Naive B cell (primary cell): ENCODE measurements at places on chromosomes 2 and 18. TPM values are rescaled to one million over a fixed set of nuclear protein-coding genes. Genes with fewer than 3 reads are reported as not detected.

FRZB gene
- not detected for polyA plus RNA-seq

TRABD2A gene
- polyA plus RNA-seq: 8.8 TPM

SP140 gene
- 88.7 TPM for polyA plus RNA-seq

TANC1 gene
- polyA plus RNA-seq: not detected

MC4R gene
- polyA plus RNA-seq: not detected

SERPINB10 gene
- polyA plus RNA-seq: not detected

SOX11 gene
- polyA plus RNA-seq: not detected

CNGA3 gene
- not detected for polyA plus RNA-seq

HOXD12 gene
- not detected for polyA plus RNA-seq

ITGA6 gene
- 0.46 TPM for polyA plus RNA-seq

TRIM54 gene
- polyA plus RNA-seq: not detected

CAPN14 gene
- 1.3 TPM for polyA plus RNA-seq

ABHD1 gene
- not detected for polyA plus RNA-seq

TMEM200C gene
- not detected for polyA plus RNA-seq

CXCR4 gene
- polyA plus RNA-seq: 1,969 TPM

REG3A gene
- polyA plus RNA-seq: not detected

NGEF gene
- polyA plus RNA-seq: not detected

CEBPZ gene
- 37.5 TPM for polyA plus RNA-seq

GAREM1 gene
- polyA plus RNA-seq: 0.77 TPM

PLA2R1 gene
- polyA plus RNA-seq: not detected

RTP5 gene
- polyA plus RNA-seq: not detected

FBXO48 gene
- polyA plus RNA-seq: 0.58 TPM

SMAD7 gene
- polyA plus RNA-seq: 1.4 TPM

ERCC3 gene
- polyA plus RNA-seq: 24.4 TPM

COL4A3 gene
- 0.77 TPM for polyA plus RNA-seq

ATL2 gene
- 42.0 TPM for polyA plus RNA-seq

RELCH gene
- 16.6 TPM for polyA plus RNA-seq

UPP2 gene
- not detected for polyA plus RNA-seq

AGXT gene
- polyA plus RNA-seq: not detected

MYO7B gene
- 1.7 TPM for polyA plus RNA-seq

SPDYA gene
- 0.41 TPM for polyA plus RNA-seq

TMEM182 gene
- polyA plus RNA-seq: 7.3 TPM

ERICH2 gene
- not detected for polyA plus RNA-seq

TMEM178A gene
- polyA plus RNA-seq: not detected

SLC14A1 gene
- 1.9 TPM for polyA plus RNA-seq

AQP12B gene
- polyA plus RNA-seq: not detected

RAPH1 gene
- polyA plus RNA-seq: not detected

B3GNT7 gene
- polyA plus RNA-seq: 1.6 TPM

ANKRD62 gene
- not detected for polyA plus RNA-seq

RAMP1 gene
- not detected for polyA plus RNA-seq

SPP2 gene
- polyA plus RNA-seq: not detected

OLA1 gene
- polyA plus RNA-seq: 59.5 TPM

APOB gene
- not detected for polyA plus RNA-seq

TTC32 gene
- polyA plus RNA-seq: 44.1 TPM

CERKL gene
- 24.5 TPM for polyA plus RNA-seq

DSC1 gene
- polyA plus RNA-seq: not detected

SAG gene
- polyA plus RNA-seq: not detected

MTLN gene
- 24.7 TPM for polyA plus RNA-seq

ASB18 gene
- polyA plus RNA-seq: not detected

CRACDL gene
- polyA plus RNA-seq: not detected

CROCC2 gene
- polyA plus RNA-seq: not detected

MAP2 gene
- polyA plus RNA-seq: 10.1 TPM

CYS1 gene
- polyA plus RNA-seq: not detected

NTSR2 gene
- polyA plus RNA-seq: not detected

MOGAT1 gene
- not detected for polyA plus RNA-seq

CXCR1 gene
- not detected for polyA plus RNA-seq
